ENCODE measurements at places on chromosomes 12 and 14. TPM values are rescaled to one million over a fixed set of nuclear protein-coding genes. Genes with fewer than 3 reads are reported as not detected.

AGAP2 gene
- total RNA-seq, result under 0.01 TPM

RNF212B gene
- total RNA-seq, result 0.35 TPM

HOXC4 gene
- total RNA-seq, result 0.52 TPM

CDH24 gene
- total RNA-seq, result 3.5 TPM

FBXO21 gene
- total RNA-seq, result 129 TPM

CATSPERB gene
- 0.17 TPM for total RNA-seq

MGAT4C gene
- total RNA-seq, result not detected

BDKRB2 gene
- total RNA-seq, result 3.6 TPM

KRT74 gene
- total RNA-seq, result not detected

C1R gene
- total RNA-seq, result 82.9 TPM

RIPK3 gene
- total RNA-seq, result 1.8 TPM

GSG1 gene
- 5.1 TPM for total RNA-seq

PRB3 gene
- total RNA-seq, result not detected

GNB3 gene
- not detected for total RNA-seq

P2RX2 gene
- total RNA-seq, result not detected

TTC8 gene
- 23.6 TPM for total RNA-seq

CD4 gene
- 0.10 TPM for total RNA-seq

LRIG3 gene
- 57.4 TPM for total RNA-seq

PIANP gene
- 0.15 TPM for total RNA-seq

PZP gene
- total RNA-seq, result not detected

GLIPR1L2 gene
- total RNA-seq, result 0.65 TPM

MSI1 gene
- not detected for total RNA-seq

GLT8D2 gene
- 0.87 TPM for total RNA-seq

TMEM132C gene
- total RNA-seq, result not detected

CCDC177 gene
- not detected for total RNA-seq

VDR gene
- 2.9 TPM for total RNA-seq

ANO6 gene
- 96.2 TPM for total RNA-seq

VRTN gene
- not detected for total RNA-seq

PLBD1 gene
- 12.0 TPM for total RNA-seq

SLC22A17 gene
- total RNA-seq, result 1.2 TPM
